ENCODE measurements at places on chromosomes 4 and X. TPM values are rescaled to one million over a fixed set of nuclear protein-coding genes. Genes with fewer than 3 reads are reported as not detected.

DNA sequence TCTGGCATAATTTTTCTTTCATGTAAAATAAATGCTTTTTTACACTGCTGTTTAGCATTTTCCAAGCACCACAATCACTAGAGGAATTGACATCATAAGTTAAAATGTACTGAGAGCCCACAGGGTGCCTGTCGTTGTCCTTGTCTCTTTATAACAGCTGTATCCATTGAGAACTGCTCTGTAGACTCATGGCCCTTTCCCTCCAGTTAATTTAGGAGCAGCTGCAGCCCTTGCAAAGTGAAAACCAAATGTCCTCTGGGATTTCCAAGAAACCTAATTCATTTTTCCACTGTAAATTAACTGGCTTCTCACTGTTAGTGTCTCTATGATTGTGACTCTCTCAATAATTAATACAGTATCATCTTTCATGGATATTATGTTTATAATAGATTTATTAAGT lies 185.9 kb downstream of the SLC4A4 start:
- DNase-seq, result no peak

DNA sequence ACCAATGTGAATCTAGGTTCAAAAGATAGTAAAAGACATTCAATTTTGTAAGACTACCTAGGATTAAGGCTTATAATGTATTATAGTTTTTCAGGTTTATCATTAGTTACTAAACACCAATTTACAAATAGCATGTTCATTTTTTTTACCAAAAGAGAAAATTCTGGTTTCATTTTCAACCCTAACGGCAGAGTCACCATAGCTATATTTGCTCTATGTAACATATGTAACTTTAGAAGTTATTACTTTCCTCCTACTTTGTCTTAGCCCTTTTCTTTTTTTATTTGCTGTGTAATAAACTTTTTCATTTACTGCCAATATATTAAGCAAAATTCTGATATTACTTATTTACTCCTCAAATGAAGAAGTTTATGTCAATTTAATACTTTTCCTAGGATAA lies 639.6 kb downstream of the ARAP2 start:
- DNase-seq, result no peak

The ETNPPL gene
- not detected for polyA plus RNA-seq

DNA sequence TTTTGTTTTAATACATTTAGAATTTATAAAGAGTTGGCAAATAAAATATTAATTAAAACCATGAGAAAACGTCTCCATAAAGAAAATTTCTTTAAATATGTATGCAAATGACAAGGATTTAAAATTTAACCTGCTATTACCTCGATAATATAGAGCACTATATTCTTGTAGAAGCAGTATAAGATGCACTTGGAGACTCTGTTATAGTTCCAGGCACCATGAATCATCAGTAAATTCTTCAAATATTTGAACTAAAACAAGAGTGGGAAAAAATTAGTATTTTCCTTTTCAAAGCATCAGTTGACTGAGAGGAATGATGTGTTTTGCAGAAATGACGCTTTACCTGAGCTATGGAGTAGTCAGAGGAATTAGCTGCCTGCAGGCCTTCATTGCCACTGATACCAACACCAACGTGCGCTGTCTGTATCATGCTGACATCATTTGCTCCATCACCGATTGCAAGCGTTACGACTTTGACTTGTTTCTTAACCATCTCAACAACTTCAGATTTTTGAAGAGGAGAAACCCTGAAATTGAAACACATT lies 67.3 kb downstream of the SHISA3 start:
- DNase-seq, result no peak

The DOK7 gene
- not detected for polyA plus RNA-seq

The LANCL3 gene
- polyA plus RNA-seq, result 0.01 TPM

DNA sequence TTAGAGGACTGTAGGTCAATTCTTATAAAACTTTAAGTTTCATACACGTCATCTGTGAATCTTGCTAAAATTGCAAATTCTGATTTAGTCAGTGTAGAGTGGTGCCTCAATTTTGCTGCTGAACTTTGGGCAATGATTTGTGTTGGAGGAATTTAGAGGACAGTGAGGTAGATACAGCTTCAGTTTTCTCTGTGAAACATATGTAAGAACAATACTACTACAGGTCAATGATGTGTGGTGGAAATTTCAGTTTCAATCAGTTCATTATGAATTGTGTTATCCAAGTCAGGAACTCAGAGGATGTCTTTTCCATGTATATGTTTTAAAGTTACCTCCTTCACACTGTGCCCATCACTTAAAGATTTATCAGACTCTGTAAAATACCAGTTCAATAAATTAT lies 1597.8 kb upstream of the PCDH10 start:
- DNase-seq, result no peak

The FAM184B gene
- polyA plus RNA-seq, result 0.07 TPM

- DNase-seq, result no peak
Measured at GRCh38 chrX:53075011-53075410, 7.2 kb upstream of the TSPYL2 start.

DNA sequence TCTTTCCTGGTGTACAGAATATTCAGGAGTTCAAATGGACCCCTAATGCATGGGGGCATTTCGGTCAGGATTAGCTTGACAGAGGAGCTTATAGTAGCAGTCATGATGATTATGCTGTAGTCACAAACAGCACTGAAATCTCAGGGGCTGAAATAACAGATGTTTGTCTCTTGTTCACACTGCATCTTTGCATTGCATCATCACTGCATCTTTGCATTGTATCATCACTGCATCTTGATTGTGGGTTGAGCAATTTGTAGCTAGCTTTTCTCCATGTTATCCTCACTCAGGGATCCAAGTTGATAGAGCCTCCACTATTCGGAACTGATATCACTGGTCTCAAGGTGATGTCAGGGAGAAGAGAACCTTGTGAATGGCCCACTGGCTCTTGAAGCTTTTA lies 160.9 kb downstream of the GATB start:
- DNase-seq, result no peak

DNA sequence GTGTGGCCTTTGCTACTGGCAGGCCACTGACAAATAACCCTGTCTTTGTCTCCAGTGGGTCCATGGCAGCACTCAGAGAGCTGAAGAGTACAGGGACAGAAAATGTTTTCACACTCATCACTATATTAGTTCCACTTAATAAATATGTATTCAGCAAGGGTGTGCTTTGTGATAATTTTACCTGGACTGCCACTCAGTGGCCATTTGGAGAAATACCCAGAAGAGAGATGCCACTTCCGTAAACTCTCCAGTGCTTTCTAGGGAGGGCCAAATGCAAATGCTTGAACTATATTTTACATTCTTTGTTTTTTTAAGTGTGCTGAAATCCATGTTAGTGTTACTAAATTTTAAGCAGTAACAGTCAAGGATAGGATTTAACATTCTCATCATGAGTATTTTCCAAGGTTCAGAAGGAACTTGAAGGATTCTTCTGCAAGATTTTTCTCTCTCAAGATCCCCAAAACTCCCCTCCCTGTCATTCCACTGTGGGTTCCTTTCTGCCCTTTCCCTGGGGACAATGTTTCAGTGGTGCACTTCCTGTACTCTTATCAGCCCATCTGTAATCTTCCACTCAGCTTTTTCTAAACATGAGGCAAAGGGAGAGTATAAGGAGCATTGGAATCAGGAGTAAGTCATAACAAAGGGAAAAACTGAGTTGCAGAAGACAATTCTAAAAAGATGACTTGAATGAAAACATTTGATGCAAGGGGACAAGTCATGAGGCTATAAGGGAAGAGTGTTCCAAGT lies 46.0 kb downstream of the TFDP3 start:
- no peak for DNase-seq

The RAB39B gene
- 1.0 TPM for polyA plus RNA-seq

The MAGEB1 gene
- polyA plus RNA-seq, result not detected

GRCh38 chr4:88573276-88573980 lies 18.9 kb upstream of the HERC3 start:
- DNase-seq, result no peak

- no peak for DNase-seq
Measured at GRCh38 chrX:132576939-132577338, 88.1 kb upstream of the MBNL3 start.

DNA sequence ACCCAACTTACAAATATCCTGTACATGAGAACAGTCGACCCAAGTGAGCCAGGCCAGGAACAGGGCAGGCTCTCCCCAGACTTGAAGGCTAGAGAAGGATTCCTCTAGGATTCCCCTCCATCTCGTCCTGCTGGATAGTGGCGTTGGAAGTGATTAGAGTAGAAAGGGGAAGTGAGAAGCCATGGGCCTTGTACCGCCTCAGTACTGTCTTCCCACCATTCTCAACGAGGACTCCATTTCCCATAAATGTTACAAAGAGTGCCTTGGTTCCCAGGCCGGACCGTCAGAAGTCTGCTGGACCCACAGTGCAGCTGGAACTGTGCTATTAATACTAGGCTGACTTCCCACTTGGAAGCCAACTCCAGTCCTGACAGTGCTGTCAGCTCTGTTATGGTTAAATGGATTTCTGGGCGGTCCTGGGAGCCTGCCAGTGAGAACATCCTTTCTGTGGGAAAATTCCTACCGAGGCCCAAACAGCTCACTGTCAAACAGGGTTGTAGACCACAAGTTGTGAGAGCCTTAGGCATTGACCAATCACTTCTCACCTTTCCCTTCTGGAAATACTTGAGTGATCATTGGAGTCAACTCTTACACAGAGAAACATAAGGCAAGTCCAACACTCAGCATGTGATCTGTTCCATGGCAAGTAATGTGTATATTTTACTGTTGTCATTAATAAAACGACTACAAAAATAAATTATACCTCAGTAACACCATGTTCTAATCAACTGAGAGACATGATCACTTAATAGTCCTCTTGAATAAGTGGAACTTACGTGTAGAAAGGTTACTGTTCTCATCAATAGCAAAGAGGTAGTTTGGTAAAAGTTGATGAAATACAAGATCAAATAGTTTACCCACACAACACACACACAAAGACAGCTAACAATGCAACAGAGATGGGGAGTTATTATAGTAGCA lies 58.4 kb downstream of the AMELX start:
- peak; percentile 43 for DNase-seq

GRCh38 chr4:124940387-124940786 lies 227.9 kb upstream of the ANKRD50 start:
- DNase-seq, result peak; percentile 86

The MTMR8 gene
- polyA plus RNA-seq, result not detected

DNA sequence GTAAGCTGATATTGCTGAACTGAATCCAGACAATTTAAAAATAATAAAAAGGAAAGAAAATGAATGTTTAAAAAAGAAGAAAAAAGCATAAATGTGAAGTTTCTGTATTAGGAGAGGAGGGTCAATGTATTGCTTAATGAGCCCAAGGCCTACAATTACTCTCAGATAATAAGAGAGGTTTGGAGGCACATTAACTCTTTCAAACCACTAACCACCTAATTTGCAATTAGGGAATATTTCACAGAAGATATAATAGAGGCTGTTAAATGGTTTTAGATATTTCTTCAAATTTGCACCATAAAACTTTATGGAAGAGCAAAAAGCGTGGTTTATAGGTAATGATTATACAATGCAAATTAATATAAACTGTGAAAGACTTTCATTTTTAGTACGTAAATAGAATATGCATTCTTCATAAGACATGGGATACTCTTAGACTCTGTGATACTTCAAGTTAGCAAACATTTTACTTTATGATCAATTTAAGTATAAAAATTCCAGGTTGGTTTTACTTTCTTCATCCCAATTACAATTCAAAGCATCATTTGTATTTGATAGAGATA lies 364.2 kb upstream of the GALNTL6 start:
- no peak for DNase-seq

DNA sequence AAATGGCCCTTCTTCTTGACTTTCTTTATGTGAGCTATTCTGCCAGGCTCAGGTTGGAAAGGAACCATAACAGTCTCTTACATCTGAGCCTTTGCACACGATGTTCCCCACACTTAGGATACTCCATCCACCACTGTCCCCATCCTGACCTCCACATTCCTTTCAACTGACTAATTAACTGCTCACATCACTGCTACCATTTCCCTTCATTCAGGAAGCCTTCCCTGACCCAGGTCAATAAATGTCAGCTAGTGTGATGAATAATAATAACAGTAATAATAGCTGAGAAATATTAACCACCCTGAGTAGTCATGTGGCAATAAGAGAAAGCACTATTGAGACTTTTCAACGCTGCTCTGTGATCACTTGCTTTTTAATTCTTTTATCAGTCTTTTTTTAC lies 291.7 kb downstream of the KCNIP4 start:
- no peak for DNase-seq

DNA sequence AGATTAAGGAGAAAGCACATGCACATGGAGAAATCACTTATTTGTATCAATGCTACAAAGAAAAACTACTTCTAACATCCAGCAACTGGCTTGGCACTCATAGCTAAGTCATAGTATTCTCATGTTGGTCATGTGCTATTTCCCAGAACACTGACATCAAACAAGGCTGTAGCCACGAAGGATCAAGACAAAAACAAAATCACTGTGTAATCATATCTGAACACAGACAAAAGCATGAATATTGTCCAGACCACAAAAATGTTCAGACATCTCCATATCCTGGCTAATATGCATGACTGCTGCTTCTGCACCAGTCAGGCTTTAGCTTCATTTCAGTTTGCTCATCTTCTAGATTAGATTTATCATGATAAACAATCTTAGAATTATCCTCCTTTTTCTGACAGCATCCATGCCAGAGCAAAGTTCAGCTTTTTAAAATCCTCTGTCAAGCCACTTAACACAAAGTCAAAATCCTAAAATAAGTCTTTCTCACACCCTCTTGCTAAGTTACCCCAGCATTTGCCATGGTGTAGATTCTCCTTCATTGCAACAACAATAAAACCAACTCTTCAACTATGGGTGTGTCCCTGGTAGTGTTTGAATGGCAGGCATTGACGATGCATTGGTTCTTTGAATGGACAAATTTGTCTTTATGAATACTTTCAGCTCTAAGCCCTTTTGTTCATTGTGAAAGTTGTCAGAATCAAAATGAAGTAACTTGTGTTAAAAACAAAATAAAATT lies 39.1 kb upstream of the NPFFR2 start:
- DNase-seq, result no peak

The BMPR1B gene
- 0.60 TPM for polyA plus RNA-seq

The POF1B gene
- polyA plus RNA-seq, result not detected

DNA sequence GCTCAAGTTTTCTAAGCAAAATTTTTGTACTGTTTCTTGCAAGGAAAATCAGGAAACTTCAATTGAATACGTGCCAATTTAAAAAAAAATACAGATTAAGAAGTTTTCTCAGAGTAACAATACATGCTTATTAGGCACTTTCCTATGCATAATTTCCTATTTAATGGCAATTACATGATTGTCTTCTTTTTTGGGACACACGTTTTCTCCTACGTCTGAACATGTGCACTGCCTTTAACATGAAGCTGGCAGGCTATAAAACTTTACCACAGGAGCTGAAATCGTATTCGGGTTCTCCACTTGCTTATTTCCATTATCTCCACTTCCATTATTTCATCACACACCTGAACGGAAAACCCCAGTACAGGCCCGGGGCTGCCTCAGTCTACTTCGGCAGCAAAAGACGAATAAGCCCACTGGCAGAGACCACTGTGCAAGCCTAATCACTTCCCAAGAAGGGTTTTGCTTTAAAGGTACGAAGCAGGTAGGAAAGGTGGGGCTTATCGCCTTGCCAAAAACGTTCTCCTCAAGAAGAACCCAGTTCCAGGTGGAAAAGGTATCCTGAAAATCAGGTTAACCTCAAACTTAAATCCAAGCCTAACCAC lies 575 bp downstream of the RCHY1 start:
- no peak for DNase-seq

The TLR2 gene
- 0.22 TPM for polyA plus RNA-seq

- DNase-seq, result no peak
Measured at GRCh38 chr4:101807351-101807750, 16.8 kb downstream of the BANK1 start.

- no peak for DNase-seq
Measured at GRCh38 chr4:120922381-120923206, at the start of gene PRDM5. Gene PRDM5, minus strand, starts transcription at chr4:120922726. Its CDS starts 118 bp downstream, at chr4:120922608.

The TSR2 gene
- 15.2 TPM for polyA plus RNA-seq

GRCh38 chr4:99934891-99935290 lies 11.5 kb downstream of the DNAJB14 start:
- no peak for DNase-seq

The TLR6 gene
- 2.8 TPM for polyA plus RNA-seq

The HEPH gene
- 49.4 TPM for polyA plus RNA-seq

Measured in AG04450 (cell line).